ENCODE measurements at places on chromosomes 11 and 22.

DNA sequence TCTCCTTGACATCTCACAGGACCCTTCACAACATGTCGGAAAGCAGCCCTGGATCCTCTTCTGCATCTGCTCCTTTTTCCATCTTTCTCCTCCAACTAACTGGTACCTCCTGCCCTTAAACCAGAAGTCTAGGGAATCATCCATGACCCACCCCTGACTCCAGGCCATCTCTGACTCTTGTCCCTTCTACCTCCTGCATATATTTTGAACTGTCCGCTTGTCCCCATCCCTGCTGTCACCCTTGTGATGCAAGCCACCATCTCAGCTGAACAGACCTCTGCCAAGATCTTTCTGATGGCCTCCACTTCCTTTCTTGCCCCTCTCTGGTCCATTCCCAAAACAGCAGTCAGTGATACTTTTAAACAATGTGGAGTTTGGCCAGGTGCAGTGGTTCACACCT is 7.0 kb downstream of the RIBC2 start:
- no peak for DNase-seq

- DNase-seq: no peak
These were observed 6.8 kb downstream of the APOL1 start for GRCh38 chr22:36259615-36260300.

DNA sequence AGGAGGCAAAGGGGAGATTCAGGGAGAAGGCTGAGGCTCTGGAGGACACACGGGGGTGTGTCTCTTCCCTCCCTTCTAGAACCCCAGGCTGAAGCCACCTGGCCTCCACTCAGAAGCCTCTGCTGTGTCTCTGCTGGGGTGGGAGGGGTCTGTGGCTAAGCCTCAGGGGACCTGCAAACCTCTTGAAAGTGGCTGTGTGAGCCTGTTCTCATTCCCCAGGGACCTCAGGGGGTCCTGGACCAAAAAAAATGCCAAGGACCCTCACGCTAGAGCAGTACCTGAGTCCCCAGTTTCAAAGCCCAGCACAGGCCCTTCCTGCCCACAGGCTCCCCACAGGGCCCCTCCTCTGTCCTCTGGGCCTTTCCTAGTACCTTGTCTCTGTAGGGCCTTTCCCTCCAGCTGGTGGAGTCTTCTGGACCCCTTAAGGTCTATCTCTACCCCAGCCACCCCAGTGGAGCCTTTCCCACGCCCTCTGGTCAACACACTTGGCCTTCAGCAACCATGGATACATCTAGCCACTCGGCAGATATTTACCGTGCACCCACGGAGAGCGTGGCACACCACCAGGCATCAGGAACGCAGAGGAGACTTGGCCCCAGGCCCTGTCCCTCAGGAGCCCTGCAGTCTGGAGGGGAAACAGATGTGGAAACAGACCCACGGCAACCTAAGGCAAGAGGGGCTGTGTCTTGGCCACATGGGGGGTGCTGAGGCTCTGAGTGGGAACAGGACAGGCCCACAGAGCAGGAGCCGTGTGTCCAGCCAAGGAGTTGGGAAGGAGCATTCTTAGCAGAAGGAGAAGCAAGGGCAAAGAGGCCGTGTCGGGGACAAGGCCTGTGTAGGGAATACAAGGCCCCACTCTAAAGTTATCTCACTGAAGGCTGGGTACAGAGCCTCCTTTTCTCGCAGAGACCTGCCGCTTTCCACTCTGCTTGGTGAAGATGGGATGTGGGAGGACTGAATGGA is 18.5 kb downstream of the PLA2G6 start:
- no peak for DNase-seq

- no peak for DNase-seq
These were observed 20.3 kb downstream of the TMPRSS5 start for GRCh38 chr11:113685654-113686359.

DNA sequence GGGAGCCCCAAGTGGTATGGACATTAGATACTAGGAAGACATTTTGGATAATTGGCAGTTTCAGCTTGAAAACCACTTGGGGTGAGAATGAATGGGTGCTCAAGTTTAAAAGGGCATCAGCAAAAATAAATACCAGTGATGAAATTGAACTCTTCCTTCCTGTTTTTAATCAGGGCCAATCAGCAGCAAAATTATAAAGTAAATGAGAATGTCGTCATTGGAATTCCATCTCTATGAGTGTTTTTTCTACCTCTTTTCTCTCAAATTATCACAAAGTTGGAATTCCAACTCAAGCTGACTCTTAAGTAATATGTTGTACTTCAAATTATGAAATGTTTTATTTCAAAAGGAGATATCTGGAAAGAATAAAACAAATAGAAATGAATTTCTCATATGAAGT is 730.6 kb downstream of the METTL15 start:
- no peak for DNase-seq

GRCh38 chr11:29527391-29527936 is 489.4 kb downstream of the KCNA4 start:
- DNase-seq: no peak

DNA sequence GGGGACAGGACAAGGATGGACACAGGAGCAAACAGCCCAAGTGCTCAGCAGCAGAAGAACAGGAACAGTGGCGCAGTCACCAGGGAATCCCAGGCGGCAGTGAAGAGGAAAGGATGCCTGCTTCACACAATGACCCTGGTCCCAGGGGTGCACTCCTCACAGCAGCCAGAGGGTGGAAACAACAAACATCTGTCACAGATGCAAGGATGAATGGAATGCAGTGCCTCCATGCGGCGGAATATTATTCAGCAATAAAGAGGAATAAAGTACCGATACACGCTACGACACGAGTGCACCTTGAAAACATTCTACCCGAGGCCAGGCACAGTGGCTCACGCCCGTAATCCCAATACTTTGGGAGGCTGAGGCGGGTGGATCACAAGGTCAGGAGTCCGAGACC is 12.7 kb downstream of the CSNK1E start:
- DNase-seq: no peak

- DNase-seq: no peak
These were observed 988 bp downstream of the BANF1 start for GRCh38 chr11:66003291-66003690.

Data from stimulated activated CD8-positive, alpha-beta memory T cell treated with anti-CD3 and anti-CD28 coated beads, Interleukin-7, amount 100 ng/mL, for 1 hour (primary cell).